Activated T-helper 1 cell treated with anti-CD3 and anti-CD28 coated beads, Interleukin-2, amount 50 U/mL, for 16 hours (primary cell): ENCODE measurements at places on chromosomes 5 and 9.
A peak's percentile ranks its signal among the peaks of the same experiment; 100 is the strongest.

- no peak for DNase-seq
These were observed 576.7 kb upstream of the ADAMTS16 start for GRCh38 chr5:4563400-4563799.

DNA sequence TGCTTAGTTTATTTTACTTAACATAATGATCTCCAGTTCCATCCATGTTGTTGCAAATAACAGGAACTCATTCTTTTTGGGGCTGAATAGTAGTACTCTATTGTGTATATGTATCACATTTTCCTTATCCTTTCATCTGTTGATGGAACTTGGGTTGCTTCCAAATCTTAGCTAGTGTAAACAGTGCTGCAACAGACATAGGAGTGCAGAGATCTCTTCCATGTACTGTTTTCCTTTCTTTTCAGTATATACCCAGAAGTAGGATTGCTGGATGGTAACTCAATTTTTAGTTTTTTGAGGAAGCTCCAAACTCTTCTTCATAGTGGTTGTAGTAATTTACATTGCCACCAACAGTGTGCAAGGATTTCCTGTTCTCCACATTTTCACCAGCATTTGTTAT is 138.8 kb upstream of the POC5 start:
- DNase-seq: no peak

GRCh38 chr5:101977729-101978345 is 318.2 kb downstream of the SLCO4C1 start:
- no peak for DNase-seq

DNA sequence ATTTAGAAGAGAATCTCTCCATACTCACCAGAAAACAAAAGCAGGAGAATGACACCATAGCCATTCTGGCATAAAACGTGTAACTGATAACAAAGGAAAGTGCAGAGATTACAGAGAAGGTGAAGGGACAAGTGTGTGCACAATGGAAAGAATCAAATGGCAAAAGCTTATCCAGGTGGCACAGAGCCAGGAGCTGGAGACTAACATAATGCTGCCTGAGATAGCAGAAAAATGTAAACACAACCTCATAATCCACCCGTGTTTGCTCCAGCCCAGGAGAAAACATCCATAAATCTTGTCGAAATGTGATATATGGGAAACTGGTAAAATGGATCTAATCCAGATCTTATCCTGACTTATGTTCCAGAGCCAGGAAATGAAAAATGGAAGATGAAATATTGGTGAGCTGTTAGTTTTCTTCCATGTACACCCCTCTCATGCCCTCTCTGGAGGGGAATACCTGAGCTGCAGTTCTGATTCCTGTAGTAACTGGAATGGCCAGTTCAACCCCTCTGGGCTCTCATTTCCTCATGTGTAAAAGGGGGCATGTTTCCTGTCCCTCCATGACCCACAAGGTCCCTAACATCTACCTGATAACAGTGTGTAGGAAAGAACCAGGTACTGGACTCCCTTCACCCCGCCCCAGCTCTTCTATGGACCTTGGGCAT is 212.3 kb upstream of the DAPK1 start:
- no peak for DNase-seq

DNA sequence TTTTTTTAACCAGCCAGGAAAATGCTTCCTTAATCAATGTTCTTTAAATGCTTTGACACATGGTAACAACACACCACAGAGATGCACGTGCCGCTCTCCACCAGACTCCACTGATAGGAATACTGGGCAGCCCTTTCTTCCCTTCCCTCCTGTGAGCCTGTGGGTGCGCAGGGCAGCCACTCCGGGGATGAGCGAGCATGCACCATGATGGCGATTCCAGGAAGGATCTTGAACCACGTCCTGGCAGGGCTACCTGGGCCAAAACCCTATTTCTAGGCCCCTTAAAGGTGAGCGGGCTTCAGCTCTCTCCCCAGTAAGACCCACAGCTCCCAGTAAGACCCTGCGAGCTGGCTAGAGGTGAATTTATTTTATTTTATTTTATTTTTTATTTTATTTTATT is 128.2 kb downstream of the MVB12B start:
- DNase-seq: no peak

DNA sequence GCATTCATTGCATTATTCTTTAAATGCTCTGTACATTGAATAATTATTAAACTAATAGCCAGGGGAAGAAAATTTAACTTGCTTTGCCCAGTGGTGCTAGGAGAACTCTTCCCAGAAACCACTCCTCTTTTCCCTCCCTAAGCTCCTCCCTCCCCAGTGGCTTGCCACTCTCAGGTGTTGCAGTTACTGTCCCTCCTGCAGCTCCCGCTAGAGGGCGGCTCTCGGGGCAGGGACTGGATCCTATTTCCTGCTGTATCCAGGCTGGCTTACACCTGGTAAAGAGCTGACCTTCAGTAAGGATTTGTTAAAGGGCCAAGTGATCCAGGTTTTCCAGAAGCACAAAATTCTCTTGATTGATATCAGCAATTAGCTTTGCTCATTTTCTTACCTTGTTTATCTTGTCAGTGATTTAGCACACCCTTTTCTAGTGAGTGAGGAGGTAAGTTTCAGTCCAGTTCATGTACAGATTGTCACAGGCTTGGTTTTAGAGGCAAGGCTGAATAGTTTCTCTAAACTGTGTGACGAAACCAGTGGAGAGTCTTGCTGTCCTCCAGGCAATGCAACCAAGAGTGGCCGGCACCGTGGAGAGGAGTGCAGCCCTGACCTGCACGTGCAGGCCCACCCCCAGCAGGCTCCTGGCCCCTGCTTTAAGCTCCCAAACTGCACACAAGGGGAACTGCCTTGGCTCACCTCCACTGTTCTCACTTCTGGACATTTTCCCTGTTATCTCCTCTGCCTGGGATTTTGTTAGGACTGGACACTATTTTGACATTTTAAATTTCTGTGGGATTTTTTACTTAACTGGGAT is 423.8 kb downstream of the SPOCK1 start:
- DNase-seq: no peak

DNA sequence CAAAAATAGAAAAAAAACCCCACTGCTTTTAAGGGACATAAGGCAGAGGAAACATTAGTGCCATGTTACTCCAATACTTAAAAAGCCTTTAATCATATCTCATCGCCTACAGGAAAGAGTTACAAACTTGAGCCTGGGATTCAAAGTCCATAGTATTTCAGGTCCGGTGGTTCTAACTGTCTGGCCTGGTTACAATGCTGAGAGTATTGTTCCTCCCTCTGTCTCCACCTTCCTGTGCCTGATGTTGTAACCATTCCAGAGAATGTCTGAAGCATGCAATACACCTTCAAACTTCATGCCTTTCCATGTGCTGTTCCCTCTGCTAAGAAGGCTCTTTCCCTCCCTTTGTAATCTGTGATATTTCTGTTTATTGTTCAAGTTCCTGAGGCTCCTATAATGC is 41.6 kb upstream of the SLC36A2 start:
- DNase-seq: no peak

GRCh38 chr9:84027201-84027600 is 46.6 kb downstream of the RMI1 start:
- DNase-seq: no peak

GRCh38 chr9:87620731-87621322 is 105.1 kb upstream of the CTSL start:
- no peak for DNase-seq

DNA sequence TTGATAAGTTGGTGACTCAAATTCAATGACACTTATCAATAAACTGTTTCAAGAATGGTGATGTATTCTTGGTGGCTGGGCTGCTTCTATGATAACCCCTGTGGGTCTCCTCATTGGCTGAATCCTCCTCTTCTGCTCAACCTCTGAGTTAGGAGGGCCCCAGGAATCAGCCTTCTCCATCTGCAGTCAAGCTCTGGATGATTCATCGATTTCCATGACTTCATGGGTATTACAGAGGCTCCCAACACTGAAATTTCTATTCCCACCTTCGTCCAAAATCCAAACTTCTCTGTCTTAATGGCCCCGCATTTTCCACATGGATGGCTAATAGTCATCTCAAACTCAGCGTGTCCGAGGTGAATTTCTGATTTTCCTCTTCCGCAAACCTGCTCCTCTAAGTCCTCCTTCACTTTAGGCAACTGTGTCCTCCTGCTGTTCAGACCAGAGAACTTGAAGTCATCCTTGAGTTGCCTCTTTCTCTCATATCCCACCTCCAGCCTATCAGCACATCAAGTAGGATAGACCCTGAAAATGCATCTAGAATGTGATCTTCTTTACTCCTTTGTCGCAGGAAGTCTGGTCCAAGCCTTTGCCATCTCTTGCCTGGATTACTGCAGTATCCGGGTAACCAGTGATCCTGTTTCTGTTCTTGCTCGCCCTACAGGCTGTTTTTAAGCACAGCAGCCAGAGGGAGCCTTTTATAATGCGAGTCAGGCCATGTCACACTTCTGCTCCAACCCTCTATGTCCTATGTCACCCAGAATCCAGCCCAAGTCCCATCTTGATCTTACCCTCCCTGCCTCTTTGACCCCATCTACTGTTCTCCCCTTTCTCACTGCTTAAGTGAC is 41.4 kb upstream of the IL7R start:
- DNase-seq: no peak

GRCh38 chr5:72510610-72511181 is 3.5 kb upstream of the ZNF366 start:
- DNase-seq: no peak

DNA sequence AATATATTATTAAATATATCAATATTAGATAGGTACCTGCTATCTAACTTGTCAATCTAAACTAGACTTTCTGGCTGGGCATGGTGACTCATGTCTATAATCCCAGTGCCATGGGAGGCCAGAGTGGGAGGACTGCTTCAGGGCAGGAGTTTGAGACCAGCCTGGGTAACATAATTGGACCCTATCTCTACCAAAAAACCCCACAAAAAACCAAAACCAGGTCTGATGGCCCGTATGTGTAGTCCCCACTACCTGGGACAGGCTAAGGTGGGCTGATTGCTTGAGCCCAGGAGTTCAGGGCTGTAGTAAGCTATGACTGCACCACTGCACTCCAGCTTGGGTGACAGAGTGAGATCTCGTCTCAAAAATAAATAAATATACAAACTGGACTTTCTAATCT is 55.0 kb downstream of the PJA2 start:
- no peak for DNase-seq

- no peak for DNase-seq
These were observed at the start of gene RGS7BP for GRCh38 chr5:64505769-64506566. Gene RGS7BP (plus strand): TSS chr5:64506015. CDS start chr5:64506625, 610 bp downstream.

GRCh38 chr5:28788954-28789353 is 1750.6 kb upstream of the CDH9 start:
- DNase-seq: no peak

DNA sequence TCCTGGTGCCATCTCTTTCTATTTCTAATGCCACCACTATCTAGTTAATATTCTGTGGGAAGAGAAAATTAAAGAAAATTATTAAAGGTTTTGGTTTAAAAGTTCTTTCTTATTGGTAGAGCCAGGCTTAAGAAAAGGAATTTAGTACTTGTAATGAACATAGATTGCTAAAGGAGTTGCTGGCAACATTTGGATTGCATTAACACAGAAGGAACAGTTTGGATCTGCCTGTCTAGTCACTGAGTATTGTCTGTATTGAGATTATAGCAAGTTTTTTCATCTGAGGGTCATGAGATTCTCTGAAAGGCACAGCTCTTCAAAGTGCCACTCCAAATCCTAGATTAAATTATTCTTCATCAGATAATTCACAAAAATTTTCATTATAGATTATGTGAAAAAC is 32.0 kb downstream of the FSD1L start:
- no peak for DNase-seq

- DNase-seq: no peak
These were observed 31.0 kb upstream of the PRRC1 start for GRCh38 chr5:127486471-127486870.

- no peak for DNase-seq
These were observed 167.4 kb downstream of the TSSK1B start for GRCh38 chr5:113267361-113267900.

DNA sequence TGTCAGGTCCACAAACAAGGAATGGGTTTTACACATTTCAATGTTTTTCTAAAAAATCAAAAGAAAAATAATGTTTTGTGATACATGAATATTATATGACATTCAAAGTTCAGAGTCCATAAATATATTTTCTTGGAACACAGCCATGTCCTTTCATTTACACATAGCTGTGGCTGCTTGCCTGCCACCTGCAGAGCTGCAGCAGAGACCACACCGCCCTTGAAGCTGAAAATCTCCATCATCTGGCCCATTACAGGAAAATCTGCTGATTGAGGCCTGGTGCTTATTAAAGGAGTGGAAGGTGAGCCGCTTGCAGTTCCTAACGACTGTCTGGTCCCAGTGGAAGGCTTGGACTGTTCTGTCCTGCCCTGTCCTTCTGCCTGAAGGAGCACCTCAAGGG is 232.6 kb upstream of the ADAMTS16 start:
- no peak for DNase-seq

GRCh38 chr9:73411494-73411893 is 259.8 kb downstream of the ANXA1 start:
- no peak for DNase-seq

DNA sequence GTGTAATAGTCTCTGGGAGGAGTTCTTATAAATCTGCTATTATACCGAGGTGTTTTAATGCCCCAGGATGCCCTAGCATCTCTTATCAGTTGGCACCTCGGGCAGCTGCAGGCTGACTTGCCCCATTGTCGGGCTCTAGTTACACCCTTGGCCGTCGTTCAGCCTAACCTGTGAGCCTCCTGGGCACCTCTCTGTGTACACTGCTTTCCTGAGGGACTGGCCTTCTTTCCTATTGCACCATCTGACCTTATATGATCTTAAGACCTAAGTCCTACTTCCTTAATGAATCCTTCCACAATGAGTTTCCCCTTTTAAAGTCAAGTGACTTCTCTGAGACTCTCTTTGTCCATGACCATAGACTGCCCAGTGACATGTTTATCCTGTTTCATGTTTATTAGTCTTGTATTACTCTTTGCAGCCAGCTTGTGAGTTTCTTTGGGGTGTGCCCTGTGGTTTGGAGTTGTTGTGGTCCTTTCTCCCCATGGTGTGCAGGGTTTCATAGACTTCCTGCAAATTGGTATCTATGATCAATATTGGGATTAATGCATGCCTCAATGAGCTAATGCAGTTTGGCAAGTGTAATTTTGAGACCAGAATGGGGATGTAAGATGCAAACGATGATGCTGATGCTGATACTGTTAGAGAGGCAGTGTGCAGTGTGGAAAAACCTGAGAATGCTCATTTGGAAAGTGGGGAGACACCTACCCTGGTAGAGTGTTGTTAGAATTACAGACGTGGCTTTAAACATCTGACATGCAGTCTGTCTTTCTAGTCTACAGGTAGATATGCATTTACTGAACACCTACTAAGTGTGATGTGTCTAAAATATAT is 4.9 kb downstream of the DAPK1 start:
- no peak for DNase-seq

- no peak for DNase-seq
These were observed 7.8 kb upstream of the C9orf40 start for GRCh38 chr9:74960561-74960960.

GRCh38 chr5:2283481-2284045 is 400.8 kb upstream of the IRX4 start:
- no peak for DNase-seq

GRCh38 chr9:78031444-78031892 is at the start of gene GNAQ:
Gene GNAQ (minus strand): TSS chr9:78031811. CDS start chr9:78031235, 576 bp downstream.
- DNase-seq: peak; percentile 26

GRCh38 chr5:8844206-8844605 is 701.7 kb downstream of the SEMA5A start:
- DNase-seq: no peak
